CD4-positive, alpha-beta T cell treated with Interleukin-2 at 100 ng/mL for 4 hours (primary cell): ENCODE measurements at places on chromosomes 6 and 20.

- DNase-seq = no peak
These were observed 272.2 kb downstream of the CDC5L start for GRCh38 chr6:44659726-44660125.

DNA sequence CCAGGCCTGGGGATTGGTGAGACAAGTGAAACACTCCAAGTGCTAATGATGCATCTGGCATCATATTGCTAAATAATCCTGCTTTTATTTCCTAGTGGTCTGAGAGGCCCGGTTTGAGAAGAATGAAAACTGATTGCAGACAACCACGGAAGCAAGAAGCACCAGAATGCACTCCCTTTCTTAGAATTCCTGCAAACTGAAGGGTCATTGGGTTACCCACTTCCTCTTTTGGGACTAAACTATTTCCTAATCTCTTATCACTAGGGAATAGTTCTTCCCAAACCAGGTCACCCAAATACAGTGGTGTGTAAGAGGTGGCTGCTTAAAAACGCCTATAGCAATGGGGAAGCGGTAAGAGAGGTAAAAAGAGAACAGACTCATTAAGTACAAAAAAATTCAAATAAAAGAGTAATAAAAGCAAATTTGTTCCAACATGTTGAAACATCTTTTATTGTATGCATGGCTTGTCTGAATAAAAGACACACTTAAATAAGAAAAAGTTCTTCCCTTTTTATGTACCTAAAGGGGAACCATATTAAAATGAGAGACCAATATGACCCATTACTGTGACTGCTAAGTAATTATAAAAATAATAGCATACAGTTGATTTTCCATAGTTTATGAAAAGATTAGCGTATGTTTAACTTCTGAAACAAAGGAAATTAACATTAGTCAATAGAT, 125.8 kb downstream of the MYB start:
- no peak for DNase-seq

DNA sequence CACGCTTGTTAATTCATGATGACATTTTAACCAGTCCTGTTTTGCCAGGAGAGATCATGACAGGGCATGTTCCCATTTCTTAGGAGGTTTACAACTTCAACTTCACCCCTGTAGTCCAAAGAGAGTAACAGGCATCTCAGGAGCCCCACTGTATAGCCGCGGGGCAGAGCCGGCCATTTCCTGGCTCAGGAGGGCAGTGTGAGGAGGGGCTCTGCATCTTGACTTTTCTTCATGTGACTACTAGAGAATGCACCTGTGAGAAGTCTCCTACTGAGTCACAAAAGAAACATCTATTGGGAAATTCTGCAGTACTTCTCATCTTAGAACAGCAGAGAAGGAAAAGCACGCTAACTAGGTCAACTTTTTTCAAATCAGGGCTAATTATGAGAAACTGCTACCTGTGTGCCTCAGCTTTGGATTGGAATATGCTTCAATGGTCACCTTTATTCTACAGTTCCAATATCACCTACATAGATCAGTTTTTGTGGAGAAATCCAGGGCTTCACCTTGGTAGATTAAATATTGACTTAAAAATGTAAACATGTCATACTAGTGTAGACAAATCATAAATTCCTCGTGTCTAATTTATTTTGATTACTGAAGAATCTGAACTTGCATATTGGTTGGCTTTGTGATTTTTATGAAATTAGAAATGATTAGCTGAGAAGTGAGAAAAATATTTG, 28.6 kb upstream of the SIM1 start:
- no peak for DNase-seq

GRCh38 chr6:98648211-98648914, 186.0 kb upstream of the POU3F2 start:
- no peak for DNase-seq

- no peak for DNase-seq
These were observed 88.2 kb downstream of the RAMACL start for GRCh38 chr6:166498228-166498627.

DNA sequence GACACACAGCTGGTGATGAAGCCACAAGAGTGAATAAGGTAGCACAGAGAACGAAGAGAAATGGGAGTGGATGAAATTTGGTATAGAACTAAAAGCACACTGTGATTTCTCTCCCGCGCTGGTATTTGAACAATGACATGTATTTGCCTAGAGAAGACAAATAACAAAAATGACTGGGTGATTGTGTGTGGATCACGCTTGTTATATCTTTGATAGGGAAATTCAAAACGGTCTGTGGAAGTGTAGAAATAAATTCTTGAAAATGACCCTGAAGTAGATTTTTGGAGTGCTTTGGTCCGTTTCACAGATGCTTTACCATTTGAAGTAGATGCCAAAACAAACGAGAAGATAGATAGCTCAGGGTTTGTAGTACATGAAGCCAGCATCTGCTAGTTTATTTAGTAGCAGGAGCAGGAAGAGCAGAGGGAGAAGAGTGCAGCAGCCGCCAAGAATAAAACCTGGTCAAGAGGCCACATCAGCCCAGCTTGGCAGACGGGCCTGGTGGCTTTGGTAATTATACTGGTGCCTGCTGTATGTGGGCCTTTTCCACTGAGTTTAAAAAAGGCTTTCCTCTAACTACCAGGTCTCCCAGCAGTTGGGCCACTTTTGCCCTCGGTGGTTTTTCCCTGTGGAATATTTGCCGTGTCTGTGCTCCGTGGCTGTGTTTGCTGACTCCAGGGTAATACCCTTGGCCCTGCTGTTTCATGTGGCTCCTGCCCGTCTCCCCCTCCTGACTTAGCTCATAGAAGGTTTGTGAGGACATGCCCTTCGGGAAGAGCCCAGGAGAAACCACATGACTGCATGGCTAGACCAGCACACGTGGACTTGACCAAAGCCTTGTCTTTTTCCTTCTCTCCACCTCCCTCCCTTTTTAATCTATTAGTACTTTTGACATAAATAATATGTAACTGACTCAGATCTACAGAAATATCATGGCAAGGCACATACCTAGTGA, 294.0 kb downstream of the SOX4 start:
- DNase-seq = no peak

- no peak for DNase-seq
These were observed 138.0 kb downstream of the GJA1 start for GRCh38 chr6:121573481-121573880.

GRCh38 chr6:157985378-157986155, 3.9 kb downstream of the SYNJ2 start:
- no peak for DNase-seq

GRCh38 chr6:137095651-137096238, 51.0 kb upstream of the IL20RA start:
- DNase-seq = no peak

DNA sequence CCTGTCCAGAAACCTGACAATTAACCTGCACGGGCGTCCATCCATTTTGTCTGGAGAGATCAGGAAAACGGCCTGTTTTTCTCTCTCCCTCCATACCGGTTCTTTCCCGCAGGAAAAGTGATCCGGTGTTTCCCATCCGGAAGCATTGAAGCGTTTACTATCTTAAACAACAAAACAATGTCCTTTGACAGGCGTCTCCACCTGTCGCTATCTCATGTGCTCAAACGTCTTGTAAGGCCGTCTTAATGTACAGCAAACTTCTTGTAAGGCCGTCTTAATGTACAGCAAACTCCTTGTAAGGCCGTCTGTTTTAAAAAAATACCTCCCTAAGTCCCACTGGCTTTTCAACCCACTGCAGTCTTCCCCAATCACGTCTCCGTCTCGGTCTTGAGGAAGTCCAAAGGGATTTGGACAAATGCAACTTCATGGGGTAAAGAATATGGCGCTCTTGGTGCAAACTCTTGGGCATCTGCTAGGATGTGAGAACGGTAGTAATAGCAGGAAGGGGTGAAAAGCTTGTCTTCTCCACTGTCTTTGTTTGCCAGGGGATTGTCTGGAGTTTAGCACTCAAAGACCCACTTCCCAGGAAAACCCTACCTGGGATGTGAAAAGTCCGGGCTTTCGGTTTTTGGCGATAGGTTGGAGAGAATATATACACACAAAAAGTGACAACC, 29.9 kb upstream of the TRIM27 start:
- DNase-seq = no peak

DNA sequence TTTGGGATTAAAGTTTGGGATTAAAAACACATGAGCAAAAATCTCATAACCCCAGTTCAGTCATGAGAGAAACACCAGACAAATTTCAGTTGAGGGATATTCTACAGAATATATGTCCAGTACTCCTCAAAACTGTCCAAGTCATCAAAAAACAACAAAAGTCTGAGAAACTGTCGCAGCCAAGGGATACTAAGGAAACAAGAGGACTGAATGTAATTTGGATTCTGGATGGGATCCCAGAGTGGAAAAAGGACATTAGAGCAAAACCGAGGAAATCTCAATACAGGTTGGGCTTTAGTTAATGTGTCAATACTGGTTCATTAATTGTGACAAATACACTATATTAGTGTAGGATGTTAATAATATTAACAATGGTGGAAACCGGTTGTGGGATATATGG, 219.3 kb downstream of the BCKDHB start:
- DNase-seq = no peak

DNA sequence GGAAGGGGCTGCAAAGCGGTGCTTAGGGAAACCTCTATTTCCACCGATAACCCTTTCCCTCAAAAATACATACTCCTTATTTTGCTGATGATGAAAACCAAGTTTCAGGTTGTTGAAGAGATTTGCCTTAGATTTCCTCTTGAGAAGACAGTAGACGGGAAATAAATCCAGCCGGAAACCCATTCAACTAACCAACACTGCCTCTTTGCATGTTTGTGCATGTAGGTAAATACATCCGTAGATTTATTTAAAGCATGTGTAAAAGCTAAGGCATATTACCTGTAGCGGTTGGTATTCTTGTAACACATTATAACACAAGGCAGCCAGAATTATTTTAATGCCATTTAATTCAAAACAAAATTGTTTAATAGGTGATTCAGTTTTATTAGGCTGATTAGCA, 136.3 kb upstream of the SLC22A23 start:
- no peak for DNase-seq

- no peak for DNase-seq
These were observed 7.3 kb downstream of the SIM1 start for GRCh38 chr6:100457311-100457990.

DNA sequence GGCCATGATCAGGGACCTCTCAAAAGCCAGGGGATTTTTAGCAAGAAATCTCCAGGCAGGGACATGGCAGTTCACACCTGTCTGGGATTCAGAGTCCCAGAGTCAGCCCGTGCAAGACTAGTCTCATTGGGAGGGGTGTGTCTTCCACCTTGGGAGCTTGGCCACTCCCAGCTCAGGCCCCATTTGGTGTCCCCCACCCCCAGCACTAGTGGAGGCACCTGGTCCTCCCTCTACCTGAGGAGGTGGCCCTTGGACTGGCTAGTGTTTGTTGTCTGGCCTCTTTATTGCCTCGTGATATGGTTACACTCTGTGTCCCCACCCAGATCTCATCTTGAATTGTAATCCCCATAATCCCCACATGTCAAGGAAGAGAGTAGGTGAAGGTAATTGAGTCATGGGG, 140.8 kb upstream of the PHACTR3 start:
- DNase-seq = no peak

- no peak for DNase-seq
These were observed 19.3 kb upstream of the SLC17A4 start for GRCh38 chr6:25735261-25735660.

- peak; percentile 85 for DNase-seq
These were observed 363.5 kb downstream of the ESR1 start for GRCh38 chr6:152170702-152171667.

DNA sequence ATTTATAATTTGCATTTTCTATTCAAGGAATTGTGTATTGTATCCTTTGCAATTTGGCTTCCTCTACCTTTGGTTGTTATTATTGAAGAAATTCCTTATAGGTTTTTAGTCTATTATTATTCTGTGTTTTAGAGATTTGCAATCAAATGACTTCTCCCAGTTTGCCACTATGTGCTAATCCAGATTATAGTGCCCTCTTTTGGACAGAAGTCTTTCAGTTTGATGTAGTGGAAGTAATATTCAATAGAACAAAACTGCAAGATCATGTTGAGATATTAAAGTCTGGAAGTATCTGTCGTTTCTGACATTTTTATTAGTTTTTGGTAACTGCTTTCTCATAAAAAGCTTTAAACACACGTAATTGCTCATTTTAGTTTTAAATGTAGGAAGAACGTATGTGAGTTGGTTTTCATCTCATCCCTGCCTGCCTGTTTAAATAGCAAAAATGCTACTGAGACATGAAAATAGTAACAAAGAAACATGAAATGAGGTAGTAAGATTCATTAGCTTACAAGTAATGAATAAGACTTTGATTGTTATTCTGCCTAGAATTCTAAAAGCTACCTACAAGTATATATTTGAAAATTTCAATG, 72.8 kb downstream of the RTN4IP1 start:
- DNase-seq = peak; percentile 62

DNA sequence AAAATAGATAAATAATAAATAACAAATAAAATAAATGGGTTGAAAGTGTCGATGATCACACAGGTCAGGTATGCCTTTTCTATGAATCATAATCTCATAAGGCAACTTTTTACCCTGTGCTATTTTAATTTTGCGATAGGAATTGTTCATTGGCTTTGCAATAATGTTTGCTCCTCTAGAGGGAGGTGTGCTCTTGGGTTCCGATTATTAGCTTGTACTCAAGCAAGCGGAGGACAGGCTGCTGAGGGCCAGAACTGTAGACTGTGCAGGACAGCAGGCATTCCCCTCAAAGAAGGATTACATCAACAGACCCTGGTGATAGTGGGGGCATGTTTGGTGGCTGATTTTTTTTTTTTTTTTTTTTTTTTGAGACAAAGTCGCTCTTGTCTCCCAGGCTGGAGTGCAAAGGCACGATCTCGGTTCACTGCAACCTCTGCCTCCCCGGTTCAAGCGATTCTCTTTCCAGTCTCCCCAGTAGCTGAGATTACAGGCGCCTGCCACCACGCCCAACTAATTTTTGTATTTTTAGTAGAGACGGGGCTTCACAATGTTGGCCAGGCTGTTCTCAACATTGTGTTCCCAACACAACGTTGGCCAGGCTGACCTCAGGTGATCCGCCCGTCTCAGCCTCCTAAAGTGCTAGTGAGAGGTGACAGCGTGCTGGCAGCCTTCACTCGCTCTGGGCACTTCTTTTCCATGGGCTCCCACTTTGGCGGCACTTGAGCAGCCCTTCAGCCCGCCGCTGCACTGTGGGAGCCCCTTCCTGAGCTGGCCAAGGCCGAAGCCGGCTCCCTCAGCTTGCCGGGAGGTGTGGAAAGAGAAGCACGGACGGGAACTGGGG, 35.6 kb downstream of the RIOK1 start:
- DNase-seq = no peak

- no peak for DNase-seq
These were observed 41.0 kb upstream of the HIVEP1 start for GRCh38 chr6:11971154-11971553.

DNA sequence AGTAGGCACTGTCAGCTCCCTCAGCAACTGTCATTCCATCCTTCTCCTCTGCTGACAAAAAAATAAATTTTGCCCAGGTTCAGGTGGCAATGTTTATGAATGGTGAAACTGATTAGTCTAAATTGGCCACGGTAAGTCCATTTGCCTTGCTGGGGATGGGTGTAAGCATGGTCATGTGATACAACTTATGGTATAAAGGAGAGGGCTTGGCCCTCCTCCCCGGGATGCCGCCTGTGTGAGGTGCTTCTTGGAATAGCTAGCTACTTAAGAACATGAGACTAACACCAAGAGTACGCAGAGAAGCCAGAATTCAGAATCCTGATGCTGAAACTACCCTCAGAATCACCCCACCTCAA, 94.4 kb upstream of the MAP7 start:
- no peak for DNase-seq
